Mesenteric fat pad (tissue), 1 donor: ENCODE measurements at places on chromosomes 5 and 9. TPM values are rescaled to one million over a fixed set of nuclear protein-coding genes. Genes with fewer than 3 reads are reported as not detected.

The UBE2QL1 gene
- 0.61 TPM for total RNA-seq

DNA sequence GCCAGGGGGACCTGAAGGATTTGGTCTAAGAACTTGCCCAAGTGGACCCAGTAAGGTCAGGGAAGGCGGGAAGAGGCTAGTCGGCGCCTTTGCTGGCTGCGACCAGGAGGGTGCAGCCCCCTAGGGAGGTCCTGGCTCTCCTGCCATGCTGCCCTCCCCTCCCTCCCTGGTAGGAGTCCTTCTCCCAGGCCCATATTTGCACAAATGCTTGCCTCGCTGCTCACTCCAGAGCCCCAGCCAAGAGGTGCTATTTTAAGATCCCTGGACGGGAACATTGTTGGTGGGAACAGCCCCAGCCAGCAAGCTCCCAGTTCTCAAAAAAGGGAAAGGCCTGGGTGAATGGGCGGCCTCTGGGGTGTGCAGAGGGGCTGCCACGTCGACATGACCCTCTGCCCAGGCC lies 4.3 kb upstream of the IL17B start:
- DNase-seq, result no peak

DNA sequence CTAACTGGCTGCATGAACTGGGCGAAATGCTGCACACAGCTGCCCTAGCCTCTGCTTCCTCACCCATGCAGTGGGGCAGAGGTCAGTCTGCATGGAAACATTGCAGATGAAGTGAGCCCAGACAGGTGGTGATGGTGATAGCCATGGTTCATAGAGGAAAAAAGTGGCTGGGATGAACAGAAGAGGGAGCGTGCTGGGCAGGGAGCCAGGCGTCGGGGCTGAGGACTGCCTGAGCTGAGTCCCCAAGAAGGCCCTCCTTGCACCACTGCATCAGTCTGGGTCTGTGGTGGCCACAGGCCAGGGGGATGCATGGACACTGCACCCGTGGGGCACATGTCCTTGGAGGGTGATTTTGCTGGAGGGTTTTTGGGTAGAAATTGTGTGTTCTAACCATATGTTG lies 80.5 kb downstream of the AMBP start:
- peak; percentile 59 for DNase-seq

DNA sequence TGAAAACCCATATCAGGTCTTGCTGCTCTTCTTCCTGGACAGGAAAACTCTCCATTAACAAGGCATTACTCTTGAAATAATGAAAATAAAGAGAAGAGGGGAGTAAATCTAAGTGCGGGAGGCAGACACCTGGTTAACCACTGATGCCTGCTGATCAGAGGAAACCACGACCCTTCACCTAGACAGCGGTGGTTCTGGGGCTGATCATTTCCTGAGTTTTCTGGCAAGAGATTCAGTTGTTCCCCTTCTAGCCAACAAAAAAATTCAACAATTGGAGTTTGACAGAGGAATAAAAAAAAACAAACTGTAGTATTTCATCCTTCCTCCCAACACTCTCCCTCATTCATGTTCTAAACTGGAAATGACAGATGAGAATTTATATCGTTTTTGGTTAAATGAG lies 3.0 kb downstream of the RLN2 start:
- no peak for DNase-seq

DNA sequence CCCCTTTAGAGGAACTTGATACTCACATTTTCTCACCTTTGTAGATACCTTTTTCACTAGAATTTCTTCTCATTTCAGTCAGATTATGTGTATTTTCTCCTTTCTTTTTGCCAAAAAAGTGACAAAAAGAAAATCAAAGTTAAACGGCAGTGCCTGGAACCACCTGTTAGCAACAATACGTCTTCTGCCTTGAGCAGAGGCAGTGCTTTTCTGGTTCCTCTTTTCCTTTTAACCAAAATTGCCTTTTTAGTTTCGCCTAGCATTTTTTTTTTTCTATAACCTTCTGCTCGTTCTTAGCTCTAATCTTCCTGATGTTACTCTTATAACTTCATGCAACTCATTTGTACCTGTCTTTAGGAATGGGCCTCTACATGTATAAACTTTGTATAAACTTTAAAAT lies 26.1 kb downstream of the SMIM32 start:
- DNase-seq, result no peak

DNA sequence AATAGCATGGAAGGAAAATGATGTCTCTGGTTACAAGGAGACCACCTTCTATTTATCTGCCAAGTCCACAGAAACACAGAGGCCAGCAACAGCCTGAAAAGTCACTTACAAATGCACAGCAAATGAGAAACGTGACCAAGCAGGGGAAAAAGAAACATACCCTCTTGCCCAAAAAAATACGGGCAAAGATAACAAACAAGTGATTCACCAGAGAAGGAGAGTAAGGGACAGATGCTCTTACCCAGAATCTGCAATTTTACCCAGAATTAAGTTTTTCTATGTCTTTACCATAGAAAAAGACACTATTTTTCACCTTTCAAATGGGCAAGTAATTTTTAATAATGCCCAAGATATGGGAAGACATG lies 28.1 kb downstream of the CAMSAP1 start:
- DNase-seq, result no peak

- no peak for DNase-seq
These were observed 131.5 kb downstream of the MTX3 start for GRCh38 chr5:79859588-79859987.

- no peak for DNase-seq
These were observed 71.3 kb upstream of the RAPGEF6 start for GRCh38 chr5:131706281-131706680.

The BTNL3 gene
- total RNA-seq, result 0.29 TPM
